ENCODE measurements at places on chromosomes 2 and 18. TPM values are rescaled to one million over a fixed set of nuclear protein-coding genes. Genes with fewer than 3 reads are reported as not detected.

AQP12A gene
- total RNA-seq: not detected

KCNJ3 gene
- total RNA-seq: under 0.01 TPM

REG3A gene
- total RNA-seq: not detected

MITD1 gene
- 23.6 TPM for total RNA-seq

HNMT gene
- 174 TPM for total RNA-seq

MAL gene
- total RNA-seq: 2.3 TPM

POTEC gene
- 4.9 TPM for total RNA-seq

FEZ2 gene
- total RNA-seq: 63.8 TPM

DNAJC5G gene
- not detected for total RNA-seq

- H3K4me1 ChIP-seq: no peaks in the 10 kb centered on the region
- no peak for DNase-seq
- no peak overlapping the region for H3K27ac ChIP-seq
Observed at GRCh38 chr18:70181015-70181414, 24.5 kb downstream of the RTTN start.

DNA sequence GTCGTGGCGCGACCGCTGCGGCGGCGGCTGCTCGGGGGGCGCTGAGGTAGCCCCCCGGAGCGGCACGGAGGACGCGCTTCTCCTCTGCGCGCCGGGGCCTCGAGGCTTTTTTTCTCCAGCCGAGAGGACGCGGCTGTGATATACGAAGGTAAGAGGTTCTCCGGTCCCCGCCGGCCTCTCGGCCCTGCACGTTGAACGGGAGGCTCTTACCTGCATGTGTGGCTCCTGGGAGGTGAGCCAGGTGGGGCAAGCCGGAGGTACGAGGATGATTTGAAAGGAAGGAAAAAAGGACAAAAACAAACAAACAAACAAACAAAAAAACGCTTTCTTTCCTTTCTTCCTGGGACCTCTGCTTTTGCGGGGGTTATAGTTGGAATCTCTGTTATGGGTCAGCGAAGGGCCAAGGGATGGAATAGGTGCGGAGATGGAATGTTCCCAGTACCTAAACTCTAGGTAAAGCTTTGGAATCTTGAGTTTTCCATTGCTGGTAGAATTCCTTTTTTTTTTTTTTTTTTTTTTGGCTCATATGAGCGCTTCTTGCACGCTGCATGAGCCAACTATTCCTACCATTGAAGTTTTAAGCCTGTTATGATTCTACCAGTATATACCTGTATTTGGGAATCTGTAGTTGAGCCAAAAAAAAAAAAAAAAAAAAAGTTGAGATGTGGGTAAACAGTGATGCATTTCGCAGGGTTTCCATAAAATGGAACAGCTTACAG is 674 bp downstream of the PTPN4 start:
- no peaks in the 10 kb centered on the region for H3K4me1 ChIP-seq
- H3K36me3 ChIP-seq: no peaks in the 10 kb centered on the region
- H3K27ac ChIP-seq: peak overlapping the region; percentile 94

- H3K27me3 ChIP-seq: no peaks in the 10 kb centered on the region
- no peak for DNase-seq
- H3K4me3 ChIP-seq: no peak overlapping the region
- no peaks in the 10 kb centered on the region for H3K36me3 ChIP-seq
- no peak overlapping the region for H3K27ac ChIP-seq
Observed at GRCh38 chr2:902584-902983, 48.1 kb upstream of the SNTG2 start.

GRCh38 chr2:172643142-172643541 is 87.3 kb downstream of the PDK1 start:
- H3K36me3 ChIP-seq: no peaks in the 10 kb centered on the region
- no peak for DNase-seq
- no peaks in the 10 kb centered on the region for H3K4me1 ChIP-seq
- H3K27me3 ChIP-seq: no peaks in the 10 kb centered on the region

DNA sequence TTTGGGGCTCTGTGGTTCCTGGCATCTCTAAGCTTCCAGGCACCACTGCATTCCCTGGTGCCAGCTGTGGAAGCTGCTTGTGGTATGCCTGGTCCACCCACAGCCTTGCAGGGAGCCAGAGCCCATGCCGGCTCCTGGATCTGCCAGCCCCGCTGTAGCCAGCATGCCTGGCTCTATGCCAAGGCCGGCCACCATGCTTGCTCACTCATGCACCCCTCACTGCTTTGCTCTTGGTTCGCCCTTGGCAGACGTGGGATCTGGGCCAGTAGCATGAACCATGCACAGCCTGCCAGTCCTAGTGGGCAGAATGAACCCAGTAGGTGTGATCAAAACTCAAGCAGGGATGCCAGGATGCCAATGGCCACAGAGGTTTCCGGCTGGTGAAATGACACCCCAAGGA is 634.2 kb upstream of the TMEFF2 start:
- no peak overlapping the region for H3K27ac ChIP-seq
- H3K36me3 ChIP-seq: no peaks in the 10 kb centered on the region
- no peaks in the 10 kb centered on the region for H3K27me3 ChIP-seq

GRCh38 chr18:44539926-44540325 is 140.8 kb upstream of the SETBP1 start:
- DNase-seq: no peak
- H3K27ac ChIP-seq: no peak overlapping the region
- no peaks in the 10 kb centered on the region for H3K27me3 ChIP-seq
- no peak overlapping the region for H3K4me3 ChIP-seq

GRCh38 chr2:180012523-180012922 is 5.4 kb upstream of the CWC22 start:
- no peak overlapping the region for H3K27ac ChIP-seq
- H3K4me3 ChIP-seq: no peak overlapping the region
- DNase-seq: no peak
- H3K27me3 ChIP-seq: no peaks in the 10 kb centered on the region

DNA sequence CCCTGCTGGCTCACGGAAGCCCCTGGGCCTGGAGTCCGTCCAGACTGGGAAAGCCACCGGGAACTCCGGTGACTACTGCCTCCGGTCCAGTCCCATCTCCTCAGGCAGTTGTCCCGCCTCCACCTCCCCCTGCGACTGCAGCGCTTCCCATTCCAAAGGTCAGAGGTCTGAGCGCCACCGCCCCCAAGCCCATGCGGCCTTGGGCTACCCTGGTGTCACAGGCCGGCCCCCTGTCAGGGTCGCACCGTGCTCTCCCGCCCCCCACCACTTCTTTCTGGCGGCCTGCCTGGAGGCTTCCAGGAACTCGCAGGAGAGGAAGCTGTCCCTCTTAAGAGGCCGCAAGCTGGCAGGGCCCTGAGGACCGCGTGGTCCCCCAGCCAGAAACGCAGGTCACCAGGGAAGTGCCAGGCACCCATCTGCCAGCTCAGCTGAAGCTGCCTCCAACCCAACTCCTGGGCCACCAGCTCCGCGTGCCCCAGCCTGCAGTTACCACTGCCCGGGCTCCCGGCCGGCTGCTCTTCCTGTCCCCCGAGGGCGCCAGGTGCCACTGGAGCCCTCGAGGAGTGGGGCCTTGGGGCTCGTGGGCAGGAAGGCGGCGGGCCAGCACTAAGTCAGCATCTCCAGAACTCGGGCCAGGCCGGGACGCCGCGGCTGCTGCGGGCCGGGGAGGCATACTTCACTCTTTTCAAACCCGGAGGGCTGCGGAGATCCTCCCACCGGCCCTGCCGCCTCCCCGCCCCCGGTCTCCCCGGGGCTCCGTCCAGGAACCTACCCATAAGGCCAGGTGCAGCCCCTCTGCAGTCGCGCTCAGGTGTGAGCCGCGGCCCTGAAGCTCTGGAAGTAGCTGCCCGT is 83.3 kb upstream of the POMC start:
- H3K4me3 ChIP-seq: peak overlapping the region; percentile 71
- no peaks in the 10 kb centered on the region for H3K27me3 ChIP-seq
- peak overlapping the region; percentile 84 for H3K27ac ChIP-seq
- DNase-seq: peak; percentile 44
- peaks cover 8% of the 10 kb centered on the region for H3K4me1 ChIP-seq

GRCh38 chr2:240586919-240587800 is 626 bp downstream of the CAPN10 start:
- H3K4me3 ChIP-seq: peak overlapping the region; percentile 87
- peak overlapping the region; percentile 93 for H3K27ac ChIP-seq
- peaks cover 24% of the 10 kb centered on the region for H3K4me1 ChIP-seq
- no peak for DNase-seq
- no peaks in the 10 kb centered on the region for H3K27me3 ChIP-seq
- no peaks in the 10 kb centered on the region for H3K36me3 ChIP-seq

GRCh38 chr2:217795067-217795466 is 207.7 kb downstream of the TNS1 start:
- no peaks in the 10 kb centered on the region for H3K36me3 ChIP-seq
- no peak for DNase-seq
- H3K27ac ChIP-seq: no peak overlapping the region

DNA sequence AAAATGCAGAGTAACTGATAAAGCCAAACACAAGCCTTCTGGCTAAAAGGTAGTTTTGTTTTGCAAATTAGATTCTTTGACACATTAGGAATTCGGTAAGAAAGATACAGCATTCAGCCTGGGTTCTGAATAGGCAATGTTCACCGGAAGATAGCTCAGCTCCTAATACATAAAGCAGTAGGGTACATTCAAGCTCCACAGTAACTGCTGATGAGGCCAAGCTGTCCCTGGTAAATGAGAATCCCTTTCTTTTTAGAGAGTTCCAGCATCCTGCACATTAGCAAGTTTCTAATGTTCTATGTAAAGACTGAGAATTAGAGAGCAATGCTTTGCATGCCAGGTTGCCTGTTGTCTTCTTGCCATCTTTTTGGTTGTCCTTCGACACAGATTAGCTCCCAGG is 316.3 kb upstream of the SLC14A2 start:
- H3K4me1 ChIP-seq: no peaks in the 10 kb centered on the region
- H3K36me3 ChIP-seq: no peaks in the 10 kb centered on the region
- H3K27me3 ChIP-seq: no peaks in the 10 kb centered on the region
- no peak overlapping the region for H3K4me3 ChIP-seq
- H3K27ac ChIP-seq: no peak overlapping the region

GRCh38 chr2:112257575-112257974 is 2.7 kb upstream of the ZC3H8 start:
- H3K27ac ChIP-seq: no peak overlapping the region
- no peak for DNase-seq
- H3K4me1 ChIP-seq: peaks cover 6% of the 10 kb centered on the region
- H3K36me3 ChIP-seq: no peaks in the 10 kb centered on the region
- H3K4me3 ChIP-seq: no peak overlapping the region

DNA sequence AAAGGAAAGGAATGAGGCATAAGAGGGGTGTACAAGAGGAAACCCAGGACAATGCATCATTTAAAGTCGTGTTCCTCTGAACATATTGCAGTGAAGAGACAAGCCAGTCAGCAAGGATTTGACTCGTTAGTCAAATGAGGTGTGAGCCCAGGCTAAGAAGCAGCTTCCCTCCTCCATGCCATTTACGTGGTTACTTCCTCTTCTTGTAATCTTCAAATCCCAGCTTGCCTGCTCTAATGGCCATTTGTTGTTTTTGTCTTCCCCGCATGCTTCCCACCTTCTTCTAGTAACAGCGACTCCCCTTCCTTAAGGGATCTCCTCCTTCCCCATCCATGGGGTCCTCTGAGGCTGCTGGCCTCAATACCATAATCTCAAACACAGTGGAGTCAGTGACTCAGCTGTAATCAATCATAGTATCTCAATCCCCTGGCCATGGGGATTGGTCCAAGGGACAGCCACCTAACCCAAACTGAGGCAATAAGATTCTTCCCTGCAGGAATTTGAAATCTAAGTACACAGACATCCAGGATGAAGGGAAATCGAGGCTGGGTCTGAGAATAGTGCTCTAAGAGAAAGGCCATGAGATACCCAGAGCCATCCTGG is 37.6 kb downstream of the SLC14A1 start:
- H3K36me3 ChIP-seq: no peaks in the 10 kb centered on the region
- H3K4me1 ChIP-seq: no peaks in the 10 kb centered on the region
- H3K27me3 ChIP-seq: no peaks in the 10 kb centered on the region
- H3K27ac ChIP-seq: no peak overlapping the region
- no peak for DNase-seq

DNA sequence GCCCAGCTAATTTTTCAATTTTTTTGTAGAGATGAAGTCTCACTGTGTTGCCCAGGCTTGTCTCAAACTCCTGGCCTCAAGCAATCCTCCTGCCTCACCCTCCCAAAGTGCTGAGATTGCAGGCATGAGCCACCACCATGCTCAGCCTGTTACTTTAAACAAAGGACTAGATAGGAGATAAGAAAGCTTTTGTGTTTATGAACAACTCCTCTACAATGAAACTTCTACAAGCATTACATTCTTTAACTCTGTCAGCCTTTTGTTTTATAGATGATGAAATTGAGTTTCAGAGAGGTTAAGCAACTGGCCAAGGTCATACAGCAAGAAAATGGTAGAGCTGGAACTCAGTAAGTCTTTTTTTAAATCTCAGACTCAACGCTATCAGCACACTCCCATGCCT is 22.7 kb downstream of the ALPK2 start:
- H3K4me1 ChIP-seq: no peaks in the 10 kb centered on the region
- no peak for DNase-seq
- H3K4me3 ChIP-seq: no peak overlapping the region
- no peaks in the 10 kb centered on the region for H3K27me3 ChIP-seq
- H3K36me3 ChIP-seq: no peaks in the 10 kb centered on the region
- no peak overlapping the region for H3K27ac ChIP-seq
